ENCODE measurements at places on chromosomes 13 and 19. TPM values are rescaled to one million over a fixed set of nuclear protein-coding genes. Genes with fewer than 3 reads are reported as not detected.

Gene C19orf18
- total RNA-seq: 0.88 TPM

Gene TYROBP
- 7.6 TPM for total RNA-seq

Gene PGLYRP1
- not detected for total RNA-seq

Gene PDX1
- total RNA-seq: not detected

Gene POSTN
- total RNA-seq: not detected

Gene CFAP97D2
- 0.52 TPM for total RNA-seq

Gene ELSPBP1
- total RNA-seq: not detected

Gene ATP4B
- total RNA-seq: not detected

Gene NLRP4
- not detected for total RNA-seq

DNA sequence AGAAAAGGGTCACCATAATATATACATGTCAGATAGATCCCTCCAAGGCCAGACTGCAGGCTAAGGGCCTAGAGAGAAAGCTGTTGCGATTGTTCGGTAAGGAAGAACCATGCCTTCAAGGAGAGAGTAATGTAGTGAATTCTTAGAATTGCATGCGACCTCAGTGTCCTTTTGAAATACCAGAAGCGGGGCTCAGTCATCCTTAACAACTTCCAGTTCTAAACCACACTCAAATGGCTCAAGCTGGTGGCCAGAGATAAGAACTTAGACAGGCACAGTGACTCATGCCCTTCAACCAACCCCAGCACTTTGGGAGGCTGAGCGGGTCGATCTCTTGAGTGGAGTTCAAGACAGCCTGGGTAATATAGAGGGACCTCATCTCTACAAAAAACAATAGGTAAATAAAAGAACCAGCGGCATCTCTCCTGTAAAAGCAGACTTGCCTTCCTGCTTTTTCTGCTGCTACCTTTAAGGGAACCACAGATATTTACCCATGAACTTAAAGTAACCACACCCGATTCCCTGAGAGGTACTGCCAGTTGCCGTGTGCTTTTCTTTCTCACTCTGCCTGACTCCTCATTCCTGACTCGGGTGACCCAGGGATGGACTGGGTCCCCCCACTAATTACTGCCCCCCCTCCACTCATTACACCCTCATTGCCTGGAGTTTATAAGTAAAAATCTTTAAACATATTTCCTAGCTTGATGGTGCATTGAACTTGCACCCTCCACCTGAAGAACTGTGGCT is 15.4 kb upstream of the SIGLEC6 start:
- DNase-seq: no peak
- no peak overlapping the region for H3K4me3 ChIP-seq
- H3K36me3 ChIP-seq: no peaks in the 10 kb centered on the region
- peaks cover 21% of the 10 kb centered on the region for H3K27me3 ChIP-seq

- no peak for DNase-seq
- no peak overlapping the region for H3K4me3 ChIP-seq
- peaks cover 7% of the 10 kb centered on the region for H3K4me1 ChIP-seq
- H3K36me3 ChIP-seq: peaks cover 8% of the 10 kb centered on the region
- H3K27ac ChIP-seq: no peak overlapping the region
These were observed 6.4 kb downstream of the KMT5C start for GRCh38 chr19:55345818-55346724.

GRCh38 chr13:45773236-45773635 is 71.1 kb downstream of the CBY2 start:
- H3K4me3 ChIP-seq: no peak overlapping the region
- peaks cover 3% of the 10 kb centered on the region for H3K27me3 ChIP-seq
- H3K36me3 ChIP-seq: no peaks in the 10 kb centered on the region

GRCh38 chr19:43574424-43575155 is 737 bp downstream of the XRCC1 start:
- peaks cover 28% of the 10 kb centered on the region for H3K4me1 ChIP-seq
- no peak for DNase-seq
- H3K27me3 ChIP-seq: no peaks in the 10 kb centered on the region
- no peaks in the 10 kb centered on the region for H3K36me3 ChIP-seq
- peak overlapping the region; percentile 81 for H3K27ac ChIP-seq
- H3K4me3 ChIP-seq: peak overlapping the region; percentile 90

- no peak overlapping the region for H3K4me3 ChIP-seq
- no peak for DNase-seq
- no peaks in the 10 kb centered on the region for H3K36me3 ChIP-seq
- H3K4me1 ChIP-seq: no peaks in the 10 kb centered on the region
- no peak overlapping the region for H3K27ac ChIP-seq
These were observed 76.5 kb downstream of the FGF14 start for GRCh38 chr13:102325321-102325720.

DNA sequence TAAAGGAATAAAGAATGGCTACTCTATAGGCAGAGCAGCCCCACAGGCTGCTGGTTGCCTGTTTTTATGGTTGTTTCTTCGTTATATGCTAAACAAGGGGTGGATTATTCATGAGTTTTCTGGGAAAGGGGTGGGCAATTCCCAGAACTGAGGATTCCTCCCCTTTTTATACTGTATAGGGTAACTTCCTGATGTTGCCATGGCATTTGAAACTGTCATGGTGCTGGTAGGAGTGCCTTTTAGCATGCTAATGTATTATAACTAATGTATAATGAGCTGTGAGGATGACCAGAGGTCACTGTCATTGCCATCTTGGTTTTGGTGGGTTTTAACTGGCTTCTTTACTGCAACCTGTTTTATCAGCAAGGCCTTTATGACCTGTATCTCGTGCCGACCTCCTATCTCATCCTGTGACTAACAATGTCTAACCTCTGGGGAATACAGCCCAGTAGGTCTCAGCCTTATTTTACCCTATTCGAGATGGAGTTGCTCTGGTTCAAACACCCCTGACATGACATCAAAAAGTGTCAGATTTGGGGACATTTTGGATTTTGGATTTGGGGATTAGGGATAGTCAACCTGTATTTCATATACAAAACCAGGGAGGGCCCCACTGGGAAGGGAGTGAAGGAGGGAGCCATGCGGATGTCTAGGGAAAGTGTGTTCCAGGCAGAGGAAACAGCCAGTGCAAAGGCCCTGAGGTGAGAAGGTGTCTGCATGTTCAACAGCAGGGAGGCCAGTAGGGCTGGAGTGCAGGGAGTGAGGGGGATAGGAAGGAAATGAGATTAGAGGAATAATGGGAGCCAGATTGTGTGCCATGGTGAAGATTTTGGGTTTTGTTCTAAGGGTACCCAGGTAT is 10.9 kb downstream of the FXYD5 start:
- no peak overlapping the region for H3K27ac ChIP-seq
- H3K4me1 ChIP-seq: peaks cover 63% of the 10 kb centered on the region
- H3K36me3 ChIP-seq: peaks cover 95% of the 10 kb centered on the region
- DNase-seq: no peak

DNA sequence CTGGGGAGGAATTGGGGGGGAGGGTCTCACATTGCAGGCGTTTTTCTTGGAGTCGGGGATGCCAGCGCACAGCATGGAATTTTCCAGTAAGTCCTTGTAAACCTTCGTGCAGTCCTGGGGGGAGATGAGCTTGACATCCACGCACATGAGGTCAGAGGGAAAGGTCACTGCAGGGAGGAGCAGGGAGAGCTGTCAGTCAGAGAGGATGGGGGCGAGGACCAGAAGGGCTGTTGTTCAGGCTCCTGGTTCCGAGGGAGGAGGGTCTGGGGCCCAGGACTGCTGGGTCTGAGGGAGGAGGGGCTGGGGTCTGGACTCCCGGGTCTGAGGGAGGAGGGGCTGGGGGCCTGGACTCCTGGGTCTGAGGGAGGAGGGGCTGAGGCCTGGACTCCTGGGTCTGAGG is 4.0 kb downstream of the KLK7 start:
- no peaks in the 10 kb centered on the region for H3K4me1 ChIP-seq
- no peak overlapping the region for H3K27ac ChIP-seq
- no peak for DNase-seq
- H3K36me3 ChIP-seq: no peaks in the 10 kb centered on the region
- H3K4me3 ChIP-seq: no peak overlapping the region
- H3K27me3 ChIP-seq: peaks cover 35% of the 10 kb centered on the region

- no peak overlapping the region for H3K27ac ChIP-seq
- H3K27me3 ChIP-seq: no peaks in the 10 kb centered on the region
- no peak overlapping the region for H3K4me3 ChIP-seq
- no peak for DNase-seq
These were observed 50.6 kb downstream of the HSPH1 start for GRCh38 chr13:31111136-31111535.

GRCh38 chr19:5987077-5987818 is 9.3 kb upstream of the RANBP3 start:
- peaks cover 22% of the 10 kb centered on the region for H3K4me1 ChIP-seq
- H3K27me3 ChIP-seq: no peaks in the 10 kb centered on the region
- peak overlapping the region; percentile 48 for H3K4me3 ChIP-seq
- H3K36me3 ChIP-seq: no peaks in the 10 kb centered on the region

GRCh38 chr19:7772752-7773291 is 9.8 kb downstream of the CLEC4M start:
- no peak overlapping the region for H3K27ac ChIP-seq
- H3K36me3 ChIP-seq: no peaks in the 10 kb centered on the region
- no peak overlapping the region for H3K4me3 ChIP-seq
- no peak for DNase-seq

GRCh38 chr19:56476651-56477428 is at the start of gene ZNF667:
Gene ZNF667, minus strand, starts transcription at chr19:56477345. Its CDS starts 14,975 bp downstream, at chr19:56462370.
- H3K36me3 ChIP-seq: no peaks in the 10 kb centered on the region
- DNase-seq: peak; percentile 8
- peak within 1 kb of the TSS; percentile 29 for H3K4me3 ChIP-seq
- H3K4me1 ChIP-seq: peaks cover 3% of the 10 kb centered on the region
- peaks cover 23% of the 10 kb centered on the region for H3K27me3 ChIP-seq
- H3K27ac ChIP-seq: no peak within 1 kb of the TSS

DNA sequence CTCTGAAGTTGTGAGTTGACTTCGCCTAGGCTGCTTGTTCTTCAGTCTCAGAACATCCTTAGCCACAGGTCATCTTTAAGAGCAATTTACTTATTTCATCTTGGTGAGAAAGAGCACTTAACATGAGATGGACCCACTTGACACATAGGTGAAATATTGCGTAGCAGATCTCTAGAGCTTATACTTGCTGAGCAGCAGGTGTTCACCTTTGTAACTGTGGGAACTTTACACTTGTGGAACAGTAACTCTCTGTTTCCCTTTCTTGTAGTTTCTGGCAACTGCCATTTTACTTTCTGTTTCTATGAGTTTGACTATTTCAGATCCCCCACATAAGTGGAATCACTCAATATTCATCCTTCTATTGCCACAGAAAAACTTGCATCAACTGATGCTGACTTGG is 95.7 kb downstream of the SLC10A2 start:
- no peaks in the 10 kb centered on the region for H3K27me3 ChIP-seq
- no peak overlapping the region for H3K4me3 ChIP-seq
- H3K27ac ChIP-seq: no peak overlapping the region
- H3K36me3 ChIP-seq: no peaks in the 10 kb centered on the region
- DNase-seq: no peak

DNA sequence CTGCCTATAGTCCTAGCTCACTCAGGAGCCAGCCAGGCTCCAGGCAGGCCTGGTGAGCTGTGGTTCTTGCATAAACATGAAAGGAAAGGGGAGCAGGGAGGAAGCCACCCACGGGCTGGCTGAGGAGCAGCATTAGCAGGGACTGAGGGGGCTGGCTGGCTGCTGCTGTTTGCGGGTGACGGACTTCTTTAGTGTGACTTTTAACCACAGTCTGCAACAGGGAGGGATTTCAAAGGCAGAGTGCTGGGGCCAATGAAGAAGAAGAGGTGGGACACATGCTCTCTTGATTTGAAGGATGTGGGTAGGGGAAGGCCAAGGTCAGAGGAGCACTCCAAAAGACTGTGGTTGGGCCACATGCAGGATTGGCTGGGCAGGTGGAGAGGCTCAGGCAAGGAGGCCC is 223.0 kb downstream of the DNAJC15 start:
- H3K27ac ChIP-seq: no peak overlapping the region
- H3K36me3 ChIP-seq: no peaks in the 10 kb centered on the region
- no peak overlapping the region for H3K4me3 ChIP-seq
- DNase-seq: no peak
- no peaks in the 10 kb centered on the region for H3K4me1 ChIP-seq

DNA sequence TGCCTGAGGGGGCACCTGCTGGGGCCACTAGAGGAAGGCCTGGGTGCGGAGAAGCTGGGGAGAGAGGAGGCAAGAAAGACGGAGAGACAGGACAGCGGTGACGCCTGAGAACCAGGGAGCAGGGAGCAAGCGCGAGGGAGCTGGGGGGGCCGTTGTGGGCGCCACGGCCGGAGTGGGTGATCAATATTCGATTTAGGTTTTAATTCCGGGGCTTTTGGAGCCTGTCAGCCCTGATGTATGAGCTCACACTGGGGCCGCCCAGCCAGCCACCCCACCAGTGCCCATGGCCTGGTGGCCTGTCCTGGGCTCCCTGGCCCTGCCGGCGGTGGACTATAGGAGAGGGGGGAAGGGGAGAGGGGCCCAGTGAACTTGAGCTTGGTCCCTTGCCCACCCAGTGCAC is 8.7 kb upstream of the ERFL start:
- DNase-seq: no peak
- no peak overlapping the region for H3K4me3 ChIP-seq
- H3K27ac ChIP-seq: no peak overlapping the region
- H3K27me3 ChIP-seq: no peaks in the 10 kb centered on the region
- H3K4me1 ChIP-seq: peaks cover 48% of the 10 kb centered on the region

DNA sequence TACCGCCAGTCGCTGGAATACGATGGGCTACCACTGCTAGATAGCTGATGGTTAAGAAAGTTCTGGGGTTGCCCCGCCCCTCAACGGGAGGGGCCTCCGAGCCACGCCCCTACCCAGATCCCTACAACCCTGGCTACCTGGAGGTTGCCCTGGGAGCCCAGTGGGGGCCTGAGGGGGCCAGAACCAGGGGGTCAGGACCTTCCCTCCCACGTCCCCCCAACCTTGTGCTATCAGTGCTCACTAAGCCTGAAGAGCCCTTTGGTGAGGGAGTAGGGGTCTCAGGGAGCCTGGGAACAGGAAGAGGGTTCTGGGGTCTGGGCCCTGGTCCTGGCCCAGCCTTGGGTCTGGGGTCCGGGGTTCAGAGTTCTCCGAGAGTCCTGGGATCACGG is 8.9 kb downstream of the OCEL1 start:
- no peaks in the 10 kb centered on the region for H3K27me3 ChIP-seq
- peak overlapping the region; percentile 34 for H3K27ac ChIP-seq
- H3K4me1 ChIP-seq: peaks cover 22% of the 10 kb centered on the region
- H3K4me3 ChIP-seq: peak overlapping the region; percentile 87

GRCh38 chr19:3698386-3698950 is 1.8 kb downstream of the PIP5K1C start:
- H3K27ac ChIP-seq: no peak overlapping the region
- H3K36me3 ChIP-seq: no peaks in the 10 kb centered on the region
- H3K4me1 ChIP-seq: peaks cover 37% of the 10 kb centered on the region
- DNase-seq: no peak
- no peaks in the 10 kb centered on the region for H3K27me3 ChIP-seq
- H3K4me3 ChIP-seq: no peak overlapping the region

- no peak for DNase-seq
- no peak overlapping the region for H3K4me3 ChIP-seq
- no peaks in the 10 kb centered on the region for H3K27me3 ChIP-seq
- H3K36me3 ChIP-seq: no peaks in the 10 kb centered on the region
These were observed 1160.6 kb downstream of the PCDH9 start for GRCh38 chr13:66069570-66069969.

- no peak for DNase-seq
- H3K4me3 ChIP-seq: no peak overlapping the region
- H3K36me3 ChIP-seq: no peaks in the 10 kb centered on the region
- peaks cover 10% of the 10 kb centered on the region for H3K27me3 ChIP-seq
- H3K27ac ChIP-seq: no peak overlapping the region
- H3K4me1 ChIP-seq: peaks cover 18% of the 10 kb centered on the region
These were observed 10.5 kb downstream of the TNFRSF19 start for GRCh38 chr13:23580684-23581060.
